ENCODE measurements at places on chromosomes 5 and 9.

GRCh38 chr9:133125941-133126696 is 5.1 kb upstream of the RALGDS start:
- no peak for DNase-seq

DNA sequence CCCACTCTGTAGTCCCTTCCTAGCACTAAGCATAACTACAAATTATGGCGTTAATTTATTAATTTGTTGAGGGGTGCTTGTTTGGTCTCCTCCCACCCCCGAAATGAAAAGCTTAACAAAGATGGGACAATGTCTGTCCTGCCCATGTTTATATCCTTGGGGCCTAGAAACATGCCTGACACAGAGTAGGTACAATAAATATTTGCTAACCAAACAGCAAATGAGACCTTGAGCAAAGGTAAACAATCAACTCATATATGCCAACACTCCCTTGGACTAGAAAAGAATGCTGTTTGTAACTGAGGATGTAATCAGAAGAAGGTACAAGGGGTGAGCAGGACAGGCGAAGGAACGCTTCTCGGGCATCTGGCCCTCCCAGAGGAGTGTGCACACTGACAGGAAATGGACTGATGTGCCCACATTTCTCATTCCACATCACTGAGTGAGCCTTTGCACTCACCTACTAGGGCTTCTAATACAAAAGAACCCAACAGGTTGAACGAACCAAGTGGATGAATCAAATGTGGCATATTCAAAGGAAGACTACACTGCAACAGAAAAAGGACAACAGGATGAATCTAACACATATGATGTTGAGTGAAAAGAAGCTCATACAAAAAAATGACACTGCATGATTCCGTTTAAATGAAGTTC is 66.8 kb downstream of the MED27 start:
- no peak for DNase-seq

GRCh38 chr9:17622141-17622540 is 43.3 kb downstream of the SH3GL2 start:
- DNase-seq = no peak

DNA sequence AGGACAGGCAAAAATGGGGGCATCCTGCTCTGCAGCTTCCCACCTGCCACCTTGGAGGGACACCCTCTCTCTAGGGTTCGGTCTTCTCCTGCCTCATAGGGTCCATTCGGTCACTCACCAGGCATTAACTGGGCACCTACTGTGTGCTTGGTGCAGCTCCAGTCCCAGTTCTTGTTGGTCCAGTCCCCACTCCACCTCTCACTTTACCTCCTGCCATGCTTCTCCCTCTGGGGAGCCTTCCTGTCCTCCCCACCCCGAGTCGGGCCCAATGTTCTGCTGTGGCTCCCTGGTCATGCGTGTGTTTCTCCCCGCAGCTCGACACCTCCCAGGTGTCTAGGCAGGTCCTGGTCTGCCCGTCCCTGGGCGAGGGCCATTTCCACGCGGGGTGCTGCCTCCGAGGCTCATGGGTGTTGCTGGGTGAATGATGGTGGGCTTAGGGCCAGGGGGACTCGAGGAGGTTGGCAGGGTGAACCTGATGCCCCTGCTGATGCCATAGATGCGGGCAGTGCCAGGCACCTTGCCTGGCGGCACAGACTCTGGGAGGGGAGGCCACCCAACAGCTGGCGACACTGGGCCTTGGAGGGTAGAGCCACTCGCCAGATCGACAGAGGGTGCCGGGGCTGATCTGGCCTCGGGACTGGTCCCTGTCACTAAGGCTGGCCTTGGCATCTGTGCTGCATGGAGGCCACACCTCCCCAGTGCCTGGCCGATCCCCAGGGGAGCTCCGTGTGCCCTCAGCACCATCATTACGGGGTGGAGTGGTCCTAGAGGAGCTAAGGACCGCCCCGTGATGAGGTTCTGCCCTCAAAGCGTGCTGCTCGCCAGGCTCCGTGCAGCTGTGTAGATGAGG is 66.0 kb upstream of the RNU6ATAC start:
- DNase-seq = no peak
